Activated T-helper 1 cell treated with Interleukin-2 at 50 U/mL for 16 hours (primary cell): ENCODE measurements at places on chromosomes 12 and 14.
A peak's percentile ranks its signal among the peaks of the same experiment; 100 is the strongest.

DNA sequence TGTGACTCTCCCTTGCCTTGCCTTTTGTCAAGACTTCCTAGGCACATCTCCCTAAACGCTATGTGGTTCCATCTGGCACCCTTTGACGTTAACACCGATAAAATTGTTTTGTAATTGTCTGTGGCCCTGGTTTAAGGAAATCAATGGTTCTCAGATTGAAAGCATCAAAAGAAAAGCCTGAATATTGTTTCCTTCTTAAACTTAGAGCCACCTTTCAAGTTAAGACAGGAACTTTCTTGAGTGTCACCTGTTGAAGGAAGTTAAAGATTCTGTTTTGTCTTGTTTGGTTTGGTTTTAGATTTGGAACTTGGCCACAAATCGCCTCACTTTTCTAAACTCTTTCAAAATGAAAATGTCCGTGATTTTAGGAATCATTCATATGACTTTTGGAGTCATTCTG, 14.8 kb upstream of the DNAH10 start:
- no peak for DNase-seq

DNA sequence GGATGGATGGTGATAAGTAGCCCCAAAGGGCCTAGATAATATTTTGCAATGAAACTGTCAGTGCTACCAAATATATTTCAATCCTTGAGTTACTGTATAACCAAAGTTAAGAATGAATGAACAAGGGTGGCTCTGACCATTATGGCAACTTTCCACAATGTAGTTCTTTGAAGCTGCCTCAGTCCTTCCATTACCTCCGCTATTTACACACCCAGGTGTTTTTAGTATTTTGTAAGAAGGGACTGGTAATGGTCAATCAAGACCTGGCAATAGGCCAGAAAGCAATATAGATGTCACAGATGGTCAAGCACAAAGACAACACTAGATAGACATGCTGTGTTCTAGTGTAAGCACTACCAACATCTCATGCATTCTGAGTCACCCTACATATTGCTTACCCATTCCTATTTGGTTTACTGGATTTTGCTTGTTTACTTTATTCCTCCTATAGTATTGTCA, 16.3 kb downstream of the DUSP16 start:
- no peak for DNase-seq

DNA sequence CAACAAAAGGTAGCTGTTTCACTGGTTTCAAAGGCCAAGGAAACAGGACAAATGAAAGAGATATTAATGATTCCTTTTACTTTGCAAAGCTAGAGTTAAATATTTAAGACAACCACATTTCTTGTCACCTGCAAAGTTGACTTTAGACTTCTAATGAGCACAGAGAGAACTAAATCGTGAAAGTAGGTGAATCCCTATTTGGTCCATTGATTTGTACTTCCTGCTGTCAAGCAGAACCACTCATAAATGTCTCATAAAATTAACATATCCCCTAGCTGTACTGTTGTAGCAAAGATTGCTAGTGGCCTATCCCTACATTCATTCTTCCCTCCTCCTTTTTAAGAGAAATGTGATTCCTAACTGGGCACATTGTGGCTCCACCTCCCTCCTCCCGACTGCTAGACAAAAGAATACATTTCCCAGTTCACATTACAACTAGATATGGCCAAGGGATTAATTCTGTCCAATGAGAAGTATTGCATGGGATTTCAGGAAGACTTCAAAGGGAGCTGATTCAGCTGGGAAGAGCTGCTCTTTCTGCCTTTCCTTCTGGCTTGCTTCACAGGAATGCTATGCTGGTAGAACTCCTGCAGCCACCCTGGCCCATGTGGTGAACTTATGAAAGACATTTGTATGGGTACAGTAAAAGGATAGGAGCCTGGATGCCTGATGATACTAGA, 227.5 kb upstream of the ABCD2 start:
- no peak for DNase-seq

- DNase-seq, result no peak
These were observed 11.9 kb downstream of the ZNF664 start for GRCh38 chr12:123984903-123985302.

DNA sequence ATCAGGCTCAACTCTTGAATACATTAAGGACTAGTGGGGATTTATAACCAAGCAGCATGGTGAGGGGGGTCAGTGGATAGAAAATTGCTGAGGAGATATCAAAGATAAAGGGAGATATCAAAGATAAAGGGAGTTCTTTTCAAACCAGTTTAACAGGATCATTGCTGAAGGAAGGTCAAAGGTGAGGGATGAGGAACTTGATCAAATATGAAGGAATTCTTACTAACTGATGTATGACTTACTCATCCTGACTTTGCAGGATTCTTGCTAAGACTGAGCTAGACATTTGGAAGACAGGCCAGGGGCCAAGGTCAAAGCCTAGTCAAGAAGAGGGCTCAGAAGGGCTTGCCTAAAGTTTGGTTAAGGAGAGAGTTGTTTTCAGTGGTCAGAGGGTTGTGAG, 4.8 kb downstream of the ABHD4 start:
- no peak for DNase-seq

GRCh38 chr14:103110681-103111231, 12.5 kb upstream of the TNFAIP2 start:
- no peak for DNase-seq

DNA sequence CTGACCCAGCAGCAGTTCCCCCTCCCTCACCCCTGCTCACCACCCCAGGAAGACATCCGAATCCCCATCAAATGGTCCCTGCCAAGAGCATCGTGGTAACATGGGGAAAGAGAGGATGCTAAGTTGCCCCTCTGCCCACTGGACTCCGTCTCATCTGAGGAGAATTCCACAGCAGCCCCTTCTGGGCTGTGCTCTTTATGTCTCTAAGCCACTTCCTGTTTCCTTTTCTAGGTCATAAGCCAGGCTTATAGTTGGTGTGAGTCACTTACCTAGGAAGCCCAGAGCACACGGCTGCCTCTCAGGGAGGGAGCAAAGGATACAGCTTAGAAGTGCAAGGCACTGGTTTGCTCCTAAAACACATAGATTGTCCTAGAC, 76.0 kb downstream of the VCPKMT start:
- DNase-seq, result peak; percentile 18

DNA sequence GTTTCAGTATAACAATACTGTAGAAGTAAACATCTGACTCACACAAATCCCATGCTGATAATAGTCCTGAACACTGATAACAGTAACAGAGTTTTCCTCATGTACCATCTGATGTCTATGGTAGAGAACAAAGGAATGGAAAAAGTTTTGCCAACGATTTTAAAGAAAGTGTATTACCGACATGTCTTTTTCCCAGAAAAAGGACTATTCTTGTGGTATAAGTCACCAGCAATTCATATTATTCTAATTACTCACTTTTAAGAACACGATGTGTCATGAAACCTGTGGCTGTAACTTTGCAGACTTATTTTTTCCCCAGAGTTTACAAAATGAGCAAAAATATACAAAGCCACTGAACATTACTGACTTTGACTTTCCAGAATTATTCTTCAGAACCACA, 40.1 kb upstream of the DCN start:
- no peak for DNase-seq

DNA sequence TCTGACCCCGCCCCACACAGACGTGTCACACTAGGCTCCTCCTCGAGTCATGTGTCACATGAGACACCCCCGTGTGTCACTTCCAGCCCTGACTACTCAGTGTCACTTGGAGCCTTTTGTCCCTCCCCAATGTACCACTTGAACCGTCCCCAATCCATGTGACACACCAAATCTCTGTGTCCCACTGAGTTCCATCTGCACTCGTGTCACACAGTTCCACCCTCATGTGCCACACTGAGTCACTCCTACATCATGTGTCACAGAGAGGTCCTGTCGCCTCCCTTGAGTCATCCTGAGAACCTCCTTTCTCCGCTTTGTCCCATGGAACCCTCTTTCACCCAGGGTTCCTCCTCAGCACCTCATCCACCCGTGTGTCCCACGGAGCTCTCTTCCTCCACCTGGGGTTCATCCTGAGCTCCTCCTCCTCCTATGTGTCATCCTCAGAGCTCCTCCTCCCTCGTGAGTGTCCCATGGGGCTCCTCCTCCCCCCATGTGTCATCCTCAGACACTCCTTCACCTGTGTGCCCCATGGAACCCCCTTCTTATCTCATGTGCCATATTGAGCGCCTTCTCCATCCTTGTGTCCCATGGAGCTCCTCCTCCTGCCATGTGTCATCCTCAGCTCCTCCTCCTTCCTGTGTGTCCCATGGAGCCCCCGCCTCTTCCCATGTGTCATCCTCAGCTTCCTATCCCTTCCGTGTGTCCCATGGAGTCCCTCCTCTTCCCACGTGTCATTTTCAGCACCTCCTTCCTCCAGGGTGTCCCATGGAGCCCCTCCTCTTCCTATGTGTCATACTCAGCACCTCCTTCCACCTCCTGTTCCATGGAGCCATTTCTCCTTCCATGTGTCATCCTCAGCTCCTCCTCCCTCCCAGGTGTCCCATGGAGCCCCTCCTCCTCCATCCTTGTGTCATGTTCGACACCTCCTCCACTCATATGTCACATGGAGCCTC, 32.0 kb downstream of the RTL1 start:
- no peak for DNase-seq

DNA sequence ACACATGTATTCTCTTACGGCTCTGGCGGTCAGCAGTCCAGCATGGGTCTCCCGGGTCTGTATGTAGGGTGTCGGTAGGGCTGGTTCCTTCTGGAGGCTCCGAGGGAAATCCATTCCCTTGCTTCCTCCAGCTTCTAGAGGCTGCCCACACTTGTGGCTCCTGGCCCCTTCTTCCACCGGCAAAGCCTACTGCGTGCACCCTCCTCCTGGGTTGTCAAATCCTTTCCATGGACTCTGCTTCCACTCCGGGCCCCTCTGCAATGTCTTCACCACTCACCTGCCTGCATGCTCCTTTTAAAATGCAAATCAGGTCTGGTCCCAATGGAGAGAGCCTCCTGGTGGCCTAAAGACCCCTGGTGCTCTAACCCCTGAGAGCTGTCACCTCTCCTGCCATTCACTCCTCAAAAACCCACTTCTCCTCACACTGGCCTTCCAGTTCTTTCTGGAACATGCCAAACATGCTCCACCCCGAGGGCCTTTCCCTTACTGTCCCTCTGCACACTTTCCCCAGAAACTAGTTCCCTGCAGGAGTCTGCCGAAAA, 108.5 kb downstream of the DICER1 start:
- no peak for DNase-seq

- DNase-seq, result no peak
These were observed 169.1 kb upstream of the AVPR1A start for GRCh38 chr12:63319936-63320633.

GRCh38 chr12:103350116-103350515, 145.7 kb downstream of the C12orf42 start:
- no peak for DNase-seq

GRCh38 chr14:23321572-23322547, 603 bp downstream of the PABPN1 start:
- DNase-seq, result peak; percentile 20

- no peak for DNase-seq
These were observed 156.1 kb downstream of the PTCSC3 start for GRCh38 chr14:36020120-36021029.

DNA sequence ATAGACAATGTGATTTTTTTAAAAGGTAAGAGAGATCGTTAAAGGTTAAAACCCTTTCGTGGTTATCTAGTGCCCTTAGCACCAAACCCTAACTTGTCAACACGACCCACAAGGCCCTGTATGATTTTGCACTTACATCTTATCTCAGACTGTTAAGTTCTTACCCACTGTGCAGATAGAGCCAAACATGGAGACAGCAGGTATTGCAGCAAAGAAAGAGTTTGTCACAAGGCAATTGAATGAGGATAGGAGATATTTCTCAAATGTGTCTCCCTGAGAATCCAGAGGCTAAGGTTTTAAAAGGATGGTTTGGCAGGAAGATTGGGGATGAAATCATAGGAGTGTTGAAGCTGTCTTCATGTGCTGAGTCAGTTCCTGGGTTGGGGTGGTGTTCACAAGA, 313.4 kb downstream of the AEBP2 start:
- no peak for DNase-seq

DNA sequence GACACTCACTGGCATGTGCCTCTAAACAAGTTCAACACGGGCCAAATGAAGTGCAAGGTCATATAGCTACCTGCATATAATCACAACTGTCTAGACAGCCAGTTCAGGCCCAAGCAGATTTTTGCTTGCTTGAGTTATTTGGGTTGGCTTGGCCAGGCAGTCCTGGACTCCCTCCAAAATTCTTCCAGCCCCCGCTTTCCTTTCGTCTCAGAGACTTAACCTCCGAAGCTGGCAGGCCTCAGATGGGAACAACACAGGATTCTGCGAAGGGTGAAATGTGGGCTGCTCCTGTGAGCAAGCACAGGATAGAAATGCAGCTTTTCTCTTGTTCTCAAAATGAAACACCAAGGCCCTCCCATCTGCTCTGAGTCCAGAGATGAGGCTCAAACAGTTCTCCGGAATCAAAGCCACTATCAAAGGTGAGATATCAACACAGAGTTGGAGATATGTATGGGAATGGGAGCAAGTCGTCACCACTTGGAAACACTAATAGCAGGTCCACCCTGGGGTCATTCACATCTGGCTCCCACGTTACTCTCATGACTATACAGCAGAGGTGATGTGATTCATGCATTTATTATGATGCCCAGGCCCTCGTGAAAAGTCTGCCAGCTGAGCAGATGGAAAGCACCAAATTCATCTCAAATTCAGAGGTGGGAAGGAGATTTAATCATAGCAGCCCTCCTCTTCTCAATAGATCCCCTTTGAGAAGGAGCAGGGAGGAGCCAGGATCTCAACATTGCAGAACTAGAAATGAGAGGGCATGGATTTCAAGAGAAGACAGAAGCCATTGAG, 389.8 kb downstream of the NUAK1 start:
- DNase-seq, result no peak

DNA sequence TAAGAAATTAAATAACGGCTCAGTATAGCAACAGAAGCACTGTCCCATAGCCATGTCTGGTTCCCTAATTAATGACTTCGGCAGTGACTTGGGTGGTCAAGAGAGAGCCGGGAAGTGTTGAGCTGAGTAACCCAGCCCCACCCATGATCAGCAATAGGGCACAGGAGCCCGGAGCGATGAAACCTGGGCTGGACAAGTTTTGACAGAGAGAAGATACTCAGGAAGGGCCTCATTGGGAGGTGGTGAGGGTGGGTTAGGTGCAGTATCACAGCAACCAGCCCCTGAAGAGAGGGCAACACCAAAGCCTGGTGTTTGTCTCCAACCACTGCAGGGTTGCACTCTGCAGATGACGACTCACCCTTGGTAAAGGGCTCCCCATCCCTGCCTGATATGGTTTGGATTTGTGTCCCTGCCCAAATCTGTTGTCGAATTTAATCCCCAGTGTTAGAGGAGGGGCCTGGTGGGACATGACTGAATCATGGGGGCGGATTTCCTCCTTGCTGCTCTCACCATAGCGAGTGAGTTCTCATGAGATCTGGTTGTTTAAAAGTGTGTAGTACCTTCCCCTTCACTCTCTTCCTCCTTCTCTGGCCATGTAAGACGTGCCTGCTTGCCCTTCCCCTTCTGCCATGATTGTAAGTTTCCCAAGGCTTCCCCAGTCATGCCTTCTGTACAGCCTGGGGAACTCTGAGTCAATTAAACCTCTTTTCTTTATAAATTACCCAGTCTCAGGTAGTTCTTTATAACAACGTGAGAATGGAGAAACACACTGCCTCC, 124.9 kb upstream of the MED13L start:
- no peak for DNase-seq

GRCh38 chr12:6751767-6752166, 1.2 kb downstream of the MLF2 start:
- DNase-seq, result no peak
